ENCODE measurements at places on chromosomes 7 and 10.
A peak's percentile ranks its signal among the peaks of the same experiment; 100 is the strongest.

DNA sequence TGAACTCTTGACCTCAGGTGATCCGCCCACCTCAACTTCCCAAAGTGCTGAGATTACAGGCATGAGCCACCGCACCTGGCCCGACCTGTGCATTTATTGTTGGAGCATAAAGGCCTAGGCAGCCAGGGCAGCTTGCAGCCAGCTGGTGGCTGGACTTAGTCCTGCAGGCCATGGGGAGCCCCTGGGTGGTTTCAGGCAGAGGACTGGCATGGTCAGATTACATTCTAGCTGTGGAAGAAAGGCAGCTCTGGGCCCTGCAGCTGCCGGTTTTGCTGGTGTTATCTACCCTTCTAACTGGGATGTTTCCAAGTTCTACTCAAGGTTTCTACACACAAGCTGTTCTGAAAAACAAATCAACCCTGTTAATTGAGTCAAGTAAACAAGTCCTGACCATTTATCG is 22.7 kb upstream of the MKRN1 start:
- DNase-seq, result no peak

GRCh38 chr10:91034494-91035159 is 113.7 kb upstream of the ANKRD1 start:
- DNase-seq, result peak; percentile 65

DNA sequence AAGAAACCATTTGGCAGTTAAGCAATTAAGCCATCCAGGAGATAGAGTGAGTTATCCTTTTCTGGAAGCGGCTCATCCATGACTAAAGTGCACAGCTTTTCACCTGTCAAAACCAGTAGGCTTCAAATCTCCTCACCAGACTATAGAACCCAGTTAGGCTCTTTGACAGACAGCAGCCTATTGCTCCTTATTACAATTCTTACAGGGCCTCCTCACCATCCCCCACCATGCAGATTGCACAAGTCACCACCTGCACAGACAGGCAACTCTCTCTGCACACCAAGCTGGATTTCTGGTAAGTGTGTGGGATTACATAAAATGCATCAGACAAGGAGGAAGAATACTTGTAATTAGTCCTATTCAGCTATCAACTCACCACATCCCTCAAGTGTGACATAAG is 301.6 kb downstream of the SNX13 start:
- DNase-seq, result peak; percentile 32

- no peak for DNase-seq
These were observed 231.8 kb downstream of the AHR start for GRCh38 chr7:17530244-17530643.

DNA sequence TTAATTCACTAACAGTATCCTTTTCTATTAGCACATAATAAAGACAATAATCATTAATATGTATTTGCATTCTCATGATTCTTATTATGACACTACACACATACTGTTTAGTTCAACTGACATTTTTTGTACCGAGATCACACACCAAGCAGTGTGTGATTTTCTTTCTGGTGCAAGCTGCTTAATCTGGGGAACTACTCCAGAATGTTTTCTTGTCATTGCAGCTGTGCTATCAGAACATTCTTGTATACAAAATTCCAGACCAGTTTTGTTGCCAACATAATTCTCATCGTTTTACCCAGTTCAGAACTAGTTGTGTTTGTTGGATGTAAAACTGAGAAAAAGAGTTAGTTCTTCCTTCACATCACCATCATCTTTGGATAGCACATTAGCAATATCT is 37.4 kb downstream of the VKORC1L1 start:
- no peak for DNase-seq

- no peak for DNase-seq
These were observed 18.4 kb downstream of the MTPAP start for GRCh38 chr10:30330497-30331168.

- DNase-seq, result no peak
These were observed 464 bp downstream of the KIAA1217 start for GRCh38 chr10:24209432-24209771.

- no peak for DNase-seq
These were observed 109.4 kb downstream of the ZMIZ1 start for GRCh38 chr10:79178070-79178576.

GRCh38 chr7:52992001-52992400 is 43.4 kb upstream of the POM121L12 start:
- DNase-seq, result no peak

- no peak for DNase-seq
These were observed 179.8 kb downstream of the NXPH1 start for GRCh38 chr7:8613191-8613590.

DNA sequence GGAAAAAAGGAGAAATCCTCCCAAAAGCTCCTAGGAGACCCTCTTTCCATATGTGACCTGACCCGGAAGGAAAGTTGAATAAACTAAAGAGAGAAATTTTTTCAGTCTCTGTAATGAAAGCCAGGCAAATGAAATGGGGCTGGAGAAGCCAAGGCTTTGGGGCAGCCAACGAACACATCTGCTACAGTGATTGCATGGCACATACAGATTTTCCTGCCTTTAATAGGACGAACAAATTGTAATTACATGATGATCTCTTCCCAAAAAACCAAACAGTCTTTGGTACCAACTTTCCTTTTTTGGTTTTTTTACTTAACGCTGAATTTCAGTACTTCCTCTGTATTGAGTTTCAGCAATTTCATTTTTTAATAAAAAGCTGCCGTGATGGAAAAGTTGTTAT is 23.5 kb upstream of the PTN start:
- no peak for DNase-seq

- DNase-seq, result no peak
These were observed 521 bp downstream of the LIMK1 start for GRCh38 chr7:74083928-74084721.

DNA sequence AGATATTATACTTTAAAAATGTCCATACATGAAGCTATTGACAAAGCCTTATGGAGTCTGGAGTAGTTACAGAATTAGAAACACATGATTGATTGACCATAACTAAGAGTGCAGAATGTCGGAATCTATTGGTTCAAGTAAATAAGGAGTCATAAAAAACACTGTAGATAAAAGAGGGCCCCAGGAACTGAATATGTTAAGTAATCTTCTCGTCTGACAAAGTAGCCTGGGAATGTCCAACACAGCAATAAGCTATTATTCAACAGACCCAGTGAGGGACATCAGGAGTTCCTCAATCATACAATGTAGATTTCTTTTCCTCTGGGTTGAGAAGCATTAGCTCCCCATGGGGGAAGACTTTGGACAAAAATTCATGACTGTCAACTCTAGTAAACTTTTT is 782.0 kb downstream of the SUGCT start:
- no peak for DNase-seq

DNA sequence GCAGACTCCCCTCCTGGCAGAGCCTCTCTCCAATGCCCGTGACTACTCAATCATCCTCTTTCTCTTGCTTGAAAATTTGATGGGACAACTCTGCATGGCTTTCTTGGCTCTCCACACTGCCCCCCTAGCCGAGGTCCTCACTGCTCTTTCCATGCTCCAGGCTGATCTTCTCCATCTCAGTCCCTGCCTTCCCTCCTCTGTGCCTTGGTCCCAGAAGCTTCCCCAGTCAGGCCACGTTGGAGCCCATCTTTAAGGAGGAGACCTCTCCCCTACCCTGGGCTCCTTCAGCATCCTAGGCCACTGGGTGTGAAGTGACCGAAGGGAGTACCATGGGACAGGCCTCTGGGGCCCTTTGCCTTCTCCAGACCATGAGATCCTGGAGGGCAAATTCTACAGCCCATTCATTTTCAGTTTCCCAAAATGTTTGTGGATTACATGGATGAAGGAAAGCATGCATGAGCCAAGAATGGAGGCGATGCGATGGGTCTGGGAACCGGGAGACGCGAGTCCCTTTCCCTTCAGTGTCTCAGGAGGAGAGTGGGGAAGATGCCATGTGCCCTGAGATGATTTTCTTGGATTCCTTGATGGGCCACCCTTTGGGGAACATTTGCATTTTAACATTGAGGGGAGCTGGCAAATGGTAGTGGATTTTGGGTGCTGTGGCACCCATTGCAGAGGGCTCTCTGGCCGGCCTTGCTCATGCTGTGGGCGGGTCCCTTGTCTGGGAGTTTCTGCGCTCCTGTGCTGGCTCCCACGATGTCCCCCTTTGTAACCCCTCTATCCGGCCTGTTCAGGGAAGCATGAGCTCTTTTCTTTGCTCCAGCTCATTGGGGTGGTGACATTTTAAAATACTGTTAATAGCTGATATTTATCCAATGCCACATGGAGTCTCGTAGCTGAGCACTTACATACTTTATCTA is 376.6 kb downstream of the RPS24 start:
- no peak for DNase-seq

- no peak for DNase-seq
These were observed 5.8 kb downstream of the ELFN1 start for GRCh38 chr7:1675673-1676549.

DNA sequence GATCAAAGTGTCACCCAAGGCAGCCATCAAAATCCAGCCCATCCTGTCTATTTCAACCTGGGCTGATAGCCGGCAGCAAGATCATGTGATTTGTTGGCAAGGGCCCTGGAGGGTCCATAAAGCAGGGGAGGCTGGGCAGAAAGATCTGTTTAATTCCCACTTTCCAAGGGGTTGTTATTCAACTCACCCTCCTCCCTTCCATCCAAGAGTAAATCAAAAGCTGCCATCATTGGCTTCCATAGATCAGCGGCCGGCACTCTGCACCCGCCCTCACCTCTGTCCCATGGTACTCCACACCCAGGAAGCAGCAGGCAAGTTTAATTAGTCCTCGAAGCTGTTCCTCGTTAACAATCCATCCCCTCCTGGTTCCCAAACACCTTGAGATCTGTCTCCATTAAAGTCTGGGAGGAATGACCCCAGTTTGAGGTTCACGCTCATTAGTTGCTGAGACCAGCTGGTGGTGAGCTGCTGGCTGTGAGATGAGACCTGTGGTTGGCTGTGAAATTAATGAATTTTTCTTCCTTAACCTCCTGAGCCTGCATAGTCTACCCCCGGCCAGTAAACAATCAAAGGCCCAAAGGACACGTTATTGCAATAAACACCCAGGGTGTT is 120.6 kb upstream of the CHST15 start:
- DNase-seq, result no peak

DNA sequence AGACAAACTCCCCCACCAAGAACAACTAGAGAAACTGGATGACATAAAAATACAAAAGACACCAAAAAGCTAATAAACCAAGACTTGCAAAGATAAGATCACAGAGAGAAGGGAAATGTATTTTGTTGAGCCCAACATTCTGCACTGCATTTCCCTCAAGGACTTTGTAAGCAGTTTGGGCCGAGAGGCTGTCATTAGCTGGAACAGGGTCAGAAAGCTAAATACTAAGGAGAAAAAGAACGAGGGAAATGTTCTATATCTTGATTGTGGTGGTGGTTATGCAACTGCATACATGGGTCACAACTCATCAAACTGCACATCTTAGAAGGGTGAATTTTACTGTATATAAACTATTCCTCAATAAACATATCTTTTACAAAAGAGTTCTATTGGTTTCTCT is 315.0 kb downstream of the IPMK start:
- DNase-seq, result no peak

- no peak for DNase-seq
These were observed 214.5 kb downstream of the MBL2 start for GRCh38 chr10:52558090-52558489.

DNA sequence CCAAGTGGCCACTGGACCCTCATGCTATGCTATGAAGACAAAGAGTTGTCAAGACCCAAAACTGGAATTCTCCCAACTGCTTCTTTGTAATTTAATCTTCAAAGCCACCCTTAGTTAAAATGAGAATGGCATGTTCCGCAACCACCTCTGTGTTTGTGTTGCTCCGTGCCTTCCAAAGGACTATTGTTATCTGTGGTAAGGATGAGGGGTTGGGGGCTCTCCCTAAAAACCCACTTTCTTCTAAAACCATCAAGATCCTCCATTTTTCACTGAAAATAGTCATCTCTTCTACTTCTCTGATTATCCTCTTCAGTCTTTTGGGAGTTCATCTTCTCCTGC is 222.1 kb upstream of the AOAH start:
- DNase-seq, result no peak

GRCh38 chr7:83824214-83824613 is 175.3 kb upstream of the SEMA3E start:
- DNase-seq, result no peak

GRCh38 chr7:50542132-50542531 is 23.1 kb downstream of the DDC start:
- DNase-seq, result no peak

DNA sequence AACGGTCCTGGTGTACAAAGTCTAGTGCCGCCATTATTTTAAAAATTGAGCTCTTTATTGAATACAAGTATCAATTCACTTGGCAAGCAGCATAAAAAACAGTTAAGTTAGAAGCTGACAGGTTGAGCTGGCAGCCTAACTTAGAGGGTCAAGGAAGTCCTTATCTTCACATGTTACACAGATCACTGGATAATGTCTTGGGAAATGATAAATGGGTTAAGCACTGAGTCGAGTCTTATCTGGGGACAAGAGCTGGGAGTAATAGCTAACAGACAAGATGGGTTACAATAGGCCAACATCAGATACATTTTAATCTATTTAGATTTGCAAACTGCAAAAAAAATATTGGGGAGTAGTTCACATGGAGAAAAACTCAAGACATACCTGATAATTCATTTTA is 34.2 kb downstream of the SLC18A2 start:
- no peak for DNase-seq

DNA sequence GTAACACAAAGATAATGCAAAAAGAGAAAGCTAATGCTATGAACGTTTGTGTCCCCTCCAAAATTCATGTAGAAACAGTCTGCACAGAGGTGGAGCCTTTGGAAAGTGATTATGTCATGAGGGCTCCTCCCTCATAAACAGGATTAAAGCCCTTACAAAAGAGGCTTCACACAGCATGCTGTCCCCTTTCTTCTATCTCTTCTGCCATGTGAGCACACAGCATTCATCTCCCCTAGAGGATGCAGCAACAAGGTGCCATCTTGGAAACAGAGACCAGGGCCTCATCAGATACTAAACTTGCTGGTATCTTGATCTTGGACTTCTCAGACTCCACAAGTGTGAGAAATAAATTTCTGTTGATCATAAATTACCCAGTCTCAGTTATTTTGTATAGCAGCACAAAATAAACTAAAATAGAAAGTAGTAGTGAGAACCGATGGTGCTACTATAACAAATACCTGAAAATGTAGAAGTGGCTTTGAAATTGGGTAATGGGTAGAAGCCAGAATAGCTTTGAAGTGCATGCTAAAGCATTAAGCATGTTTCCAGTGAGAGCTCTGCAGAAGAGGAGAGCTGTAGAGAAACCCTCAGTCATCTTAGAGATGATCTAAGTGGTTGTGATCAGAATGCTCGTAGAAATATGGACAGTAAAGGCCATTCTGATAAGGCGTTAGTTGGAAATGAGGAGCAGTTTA is 108.7 kb downstream of the DNAJC1 start:
- no peak for DNase-seq

DNA sequence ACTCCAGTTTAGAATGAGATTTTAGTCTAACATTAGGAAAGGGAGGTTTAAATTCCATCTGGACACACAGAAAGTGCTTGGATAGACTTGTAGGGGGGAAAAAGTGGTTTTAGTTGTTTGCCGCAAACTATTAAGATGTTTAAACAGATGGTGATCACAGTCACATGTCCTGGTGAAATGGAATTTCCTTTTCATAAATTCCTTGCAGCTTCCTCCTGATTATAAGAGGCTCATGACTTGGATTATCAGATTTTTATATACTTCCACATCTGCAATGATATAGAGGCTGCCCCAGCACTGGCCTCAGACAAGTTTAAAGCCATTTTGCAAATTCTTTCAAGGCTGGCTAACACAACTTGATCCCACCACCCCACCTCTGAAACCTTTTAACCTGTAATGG is 106.4 kb upstream of the ARMC3 start:
- DNase-seq, result no peak

All from NCI-H1105 treated with DMSO at 0.1 percent for 48 hours (cell line).